ENCODE measurements at places on chromosomes 3 and 15.

DNA sequence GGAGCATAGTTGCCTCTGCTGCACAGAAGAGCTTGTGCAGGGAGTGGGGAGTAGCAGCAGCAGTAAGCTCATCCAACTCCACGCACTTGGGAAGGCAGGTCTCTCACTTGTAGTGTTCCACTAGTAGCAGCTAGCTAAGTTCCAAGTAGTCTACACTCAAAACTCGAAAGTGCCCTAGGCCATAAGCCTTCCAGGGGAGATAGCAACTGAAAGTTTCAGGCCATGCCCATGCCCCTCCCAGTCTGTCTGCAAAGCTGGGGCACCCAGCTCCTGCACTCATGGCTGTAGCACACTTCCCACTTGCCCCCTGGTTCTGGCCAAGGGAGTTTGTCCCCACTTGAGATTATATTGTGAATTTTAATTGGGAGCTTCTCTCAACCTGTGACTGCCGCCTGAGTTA lies 57.5 kb downstream of the MFSD1 start:
- H3K36me3 ChIP-seq, result no peaks in the 10 kb centered on the region
- no peaks in the 10 kb centered on the region for H3K27me3 ChIP-seq
- H3K4me3 ChIP-seq, result no peak overlapping the region
- no peak overlapping the region for H3K27ac ChIP-seq

- no peaks in the 10 kb centered on the region for H3K27me3 ChIP-seq
- H3K4me3 ChIP-seq, result no peak overlapping the region
- no peaks in the 10 kb centered on the region for H3K4me1 ChIP-seq
- no peak overlapping the region for H3K27ac ChIP-seq
- DNase-seq, result no peak
- H3K36me3 ChIP-seq, result no peaks in the 10 kb centered on the region
These were observed 637.1 kb downstream of the MAGI1 start for GRCh38 chr3:65401359-65402305.

GRCh38 chr3:10320320-10320677 lies 613 bp downstream of the SEC13 start:
- peaks cover 4% of the 10 kb centered on the region for H3K36me3 ChIP-seq
- DNase-seq, result no peak
- peak overlapping the region; percentile 37 for H3K27ac ChIP-seq
- H3K4me1 ChIP-seq, result peaks cover 11% of the 10 kb centered on the region
- H3K4me3 ChIP-seq, result peak overlapping the region; percentile 81

GRCh38 chr3:71050538-71051258 lies 532.8 kb downstream of the FOXP1 start:
- no peaks in the 10 kb centered on the region for H3K36me3 ChIP-seq
- H3K4me3 ChIP-seq, result no peak overlapping the region
- no peak for DNase-seq

DNA sequence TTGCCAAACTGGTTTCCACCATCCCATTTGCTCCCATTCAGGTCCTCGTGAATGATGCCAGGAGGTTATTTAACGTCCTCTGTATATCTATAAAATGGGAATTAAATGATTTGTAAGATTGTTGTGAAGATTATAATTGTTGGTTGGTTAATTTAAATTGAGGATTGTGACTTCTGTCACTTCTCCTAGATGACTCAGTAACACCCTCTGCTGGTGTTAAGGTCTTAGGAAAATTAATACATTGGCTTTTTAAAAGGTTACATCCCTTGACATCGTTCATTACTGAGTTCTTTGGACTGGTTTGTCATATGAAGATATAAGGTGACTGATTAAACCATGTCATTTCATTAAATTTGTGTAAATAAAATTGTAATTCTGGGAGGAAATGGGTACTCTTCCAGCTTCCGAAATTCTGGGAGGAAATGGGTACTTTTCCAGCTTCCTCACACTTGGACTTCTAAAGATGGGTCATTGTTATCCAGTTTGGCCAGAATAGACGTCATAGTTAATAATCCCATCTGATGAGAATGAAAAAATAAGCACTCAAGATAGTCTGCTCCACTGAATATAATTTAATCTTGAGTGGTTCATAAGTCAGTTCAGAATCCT lies 33.3 kb upstream of the PAQR5 start:
- no peak overlapping the region for H3K27ac ChIP-seq
- no peaks in the 10 kb centered on the region for H3K4me1 ChIP-seq
- H3K4me3 ChIP-seq, result no peak overlapping the region
- no peak for DNase-seq
- H3K36me3 ChIP-seq, result no peaks in the 10 kb centered on the region
- no peaks in the 10 kb centered on the region for H3K27me3 ChIP-seq

GRCh38 chr15:87487484-87487883 lies 769.1 kb downstream of the NTRK3 start:
- H3K4me1 ChIP-seq, result no peaks in the 10 kb centered on the region
- no peaks in the 10 kb centered on the region for H3K27me3 ChIP-seq
- no peak for DNase-seq
- H3K27ac ChIP-seq, result no peak overlapping the region
- H3K36me3 ChIP-seq, result no peaks in the 10 kb centered on the region
- H3K4me3 ChIP-seq, result no peak overlapping the region

- no peaks in the 10 kb centered on the region for H3K4me1 ChIP-seq
- no peak for DNase-seq
- H3K27ac ChIP-seq, result no peak overlapping the region
- H3K4me3 ChIP-seq, result no peak overlapping the region
- no peaks in the 10 kb centered on the region for H3K27me3 ChIP-seq
- H3K36me3 ChIP-seq, result no peaks in the 10 kb centered on the region
These were observed 82.7 kb upstream of the SOX2 start for GRCh38 chr3:181629029-181629428.

DNA sequence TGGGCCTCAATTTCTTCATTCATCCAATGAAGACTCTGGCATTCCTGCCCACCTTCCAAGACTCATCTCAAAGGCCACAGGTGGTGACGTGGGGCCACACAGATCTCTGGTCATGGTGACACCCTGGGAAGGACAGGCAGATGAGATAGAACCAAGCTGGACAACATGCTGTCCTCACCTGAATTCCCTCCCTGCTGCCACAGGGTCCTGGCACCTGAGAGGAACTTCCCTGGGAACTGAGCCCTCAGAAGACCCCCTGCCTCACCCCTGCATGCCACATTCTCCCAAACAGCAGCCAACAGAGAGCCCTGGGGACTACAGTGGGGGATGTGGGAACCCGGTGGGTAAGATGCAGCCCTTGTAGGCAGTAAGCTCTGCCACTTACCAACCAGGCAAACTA lies 10.7 kb downstream of the KLF15 start:
- no peaks in the 10 kb centered on the region for H3K27me3 ChIP-seq
- H3K36me3 ChIP-seq, result no peaks in the 10 kb centered on the region
- no peak overlapping the region for H3K4me3 ChIP-seq
- H3K4me1 ChIP-seq, result peaks cover 23% of the 10 kb centered on the region
- H3K27ac ChIP-seq, result no peak overlapping the region

- no peaks in the 10 kb centered on the region for H3K36me3 ChIP-seq
- no peaks in the 10 kb centered on the region for H3K4me1 ChIP-seq
- H3K4me3 ChIP-seq, result no peak overlapping the region
- no peaks in the 10 kb centered on the region for H3K27me3 ChIP-seq
These were observed 83.9 kb upstream of the CDAN1 start for GRCh38 chr15:42820811-42821210.

GRCh38 chr3:45872569-45872968 lies 13.8 kb upstream of the CCR9 start:
- H3K4me1 ChIP-seq, result no peaks in the 10 kb centered on the region
- H3K27ac ChIP-seq, result no peak overlapping the region
- no peaks in the 10 kb centered on the region for H3K27me3 ChIP-seq
- no peak for DNase-seq

DNA sequence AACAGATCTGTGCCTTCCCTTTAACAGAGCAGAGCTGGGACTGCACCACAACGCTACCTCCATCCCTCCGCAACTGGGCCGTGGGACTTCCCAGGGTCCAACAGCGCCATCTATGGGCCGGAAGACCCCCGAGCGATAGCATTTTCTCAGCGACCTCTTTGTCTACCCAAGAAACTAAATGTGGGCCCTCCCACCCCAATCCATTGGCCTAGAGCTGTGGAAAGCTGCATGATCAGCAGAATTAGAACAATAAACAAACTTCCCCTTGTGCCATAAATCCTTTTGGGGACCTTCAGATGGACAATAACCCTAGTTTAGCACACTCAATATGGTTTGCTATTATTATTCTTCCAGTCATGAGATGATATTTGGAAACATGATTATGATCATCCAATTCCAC lies 74.8 kb upstream of the NTRK3 start:
- no peak overlapping the region for H3K4me3 ChIP-seq
- H3K27ac ChIP-seq, result no peak overlapping the region
- H3K4me1 ChIP-seq, result no peaks in the 10 kb centered on the region
- no peaks in the 10 kb centered on the region for H3K36me3 ChIP-seq
- no peaks in the 10 kb centered on the region for H3K27me3 ChIP-seq

DNA sequence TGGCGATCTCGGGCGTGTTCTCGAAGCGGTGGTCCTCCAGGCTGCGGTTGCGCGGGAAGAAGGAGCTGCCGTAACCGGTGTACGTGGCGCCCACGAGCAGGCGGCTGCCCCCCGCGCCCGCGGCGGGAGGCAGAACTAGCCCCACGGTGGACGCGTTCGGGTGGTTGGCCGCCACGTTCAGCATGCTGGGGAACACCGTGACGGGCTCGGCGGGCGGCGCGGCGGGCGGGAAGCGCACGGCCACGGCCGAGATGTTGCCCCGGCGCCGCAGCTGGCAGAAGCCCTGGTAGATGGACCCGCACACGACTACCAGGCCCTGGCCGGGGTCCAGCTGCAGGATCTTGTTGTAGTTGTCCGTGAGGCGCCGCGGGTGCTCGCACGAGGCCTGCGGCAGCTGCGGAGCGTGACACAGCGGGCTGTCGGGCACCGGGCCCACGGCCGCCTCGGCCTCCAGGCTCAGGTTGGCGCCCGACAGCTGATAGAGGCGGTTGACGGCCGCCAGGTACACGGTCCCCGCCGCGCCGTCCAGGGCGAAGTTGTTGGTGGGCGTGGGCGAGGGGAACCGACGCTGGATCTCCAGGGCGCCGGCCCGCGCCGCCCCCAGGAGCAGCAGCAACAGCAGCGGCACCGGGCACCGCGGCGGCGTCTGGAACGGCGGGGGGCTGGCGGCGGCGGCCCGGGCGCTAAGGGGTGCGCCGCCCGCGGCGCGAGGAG lies 397 bp downstream of the PLXND1 start:
- H3K36me3 ChIP-seq, result no peaks in the 10 kb centered on the region
- no peaks in the 10 kb centered on the region for H3K27me3 ChIP-seq
- H3K4me3 ChIP-seq, result peak overlapping the region; percentile 68
- peak overlapping the region; percentile 55 for H3K27ac ChIP-seq
- no peak for DNase-seq

DNA sequence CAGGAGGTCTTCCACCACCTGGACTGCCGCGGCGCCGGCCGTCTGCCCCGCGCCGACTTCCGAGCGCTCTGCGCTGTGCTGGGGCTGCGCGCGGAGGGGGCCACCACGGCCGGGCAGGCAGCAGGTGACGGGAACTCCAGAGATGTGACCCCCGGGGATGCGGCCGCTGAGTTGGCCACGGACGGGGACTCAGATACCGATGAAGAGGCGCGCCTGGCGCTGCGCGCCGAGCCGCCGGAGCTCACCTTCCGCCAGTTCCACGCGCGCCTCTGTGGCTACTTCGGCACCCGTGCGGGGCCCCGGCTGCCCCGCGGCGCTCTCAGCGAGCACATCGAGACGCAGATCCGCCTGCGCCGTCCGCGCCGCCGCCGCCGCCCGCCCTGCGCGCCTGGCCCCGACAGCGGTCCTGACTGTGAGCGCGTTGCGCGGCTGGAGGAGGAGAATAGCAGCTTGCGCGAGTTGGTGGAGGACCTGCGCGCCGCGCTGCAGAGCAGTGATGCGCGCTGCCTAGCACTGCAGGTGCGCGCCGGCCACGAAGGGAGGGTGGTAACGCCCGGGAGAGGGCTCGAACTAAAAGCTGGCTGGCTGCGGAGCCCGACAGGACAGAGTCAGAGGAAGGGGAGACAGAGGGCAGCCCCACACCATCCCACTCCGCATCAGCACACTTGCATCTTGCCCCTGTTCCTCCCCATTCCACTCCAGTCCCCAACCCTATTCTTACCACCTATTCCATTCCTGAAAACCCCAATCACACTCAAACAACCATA lies 885 bp downstream of the EFCC1 start:
- no peaks in the 10 kb centered on the region for H3K36me3 ChIP-seq
- DNase-seq, result no peak
- peak overlapping the region; percentile 55 for H3K4me3 ChIP-seq
- H3K27me3 ChIP-seq, result no peaks in the 10 kb centered on the region
- H3K4me1 ChIP-seq, result peaks cover 16% of the 10 kb centered on the region

- no peak overlapping the region for H3K27ac ChIP-seq
- no peak for DNase-seq
- no peaks in the 10 kb centered on the region for H3K27me3 ChIP-seq
- peaks cover 14% of the 10 kb centered on the region for H3K4me1 ChIP-seq
- no peaks in the 10 kb centered on the region for H3K36me3 ChIP-seq
- H3K4me3 ChIP-seq, result no peak overlapping the region
These were observed 141.0 kb downstream of the TMCO5A start for GRCh38 chr15:38075466-38075865.

- no peak for DNase-seq
- H3K4me3 ChIP-seq, result no peak overlapping the region
- no peaks in the 10 kb centered on the region for H3K4me1 ChIP-seq
These were observed 32.2 kb downstream of the GRM2 start for GRCh38 chr3:51739110-51739509.

- no peak overlapping the region for H3K4me3 ChIP-seq
- DNase-seq, result no peak
- no peaks in the 10 kb centered on the region for H3K27me3 ChIP-seq
- no peaks in the 10 kb centered on the region for H3K4me1 ChIP-seq
- H3K36me3 ChIP-seq, result no peaks in the 10 kb centered on the region
These were observed 29.3 kb downstream of the MAP2K5 start for GRCh38 chr15:67571648-67572415.

GRCh38 chr3:42224658-42225421 lies 41.1 kb downstream of the CCK start:
- no peaks in the 10 kb centered on the region for H3K27me3 ChIP-seq
- H3K27ac ChIP-seq, result no peak overlapping the region
- H3K36me3 ChIP-seq, result no peaks in the 10 kb centered on the region
- H3K4me3 ChIP-seq, result no peak overlapping the region
- DNase-seq, result no peak

DNA sequence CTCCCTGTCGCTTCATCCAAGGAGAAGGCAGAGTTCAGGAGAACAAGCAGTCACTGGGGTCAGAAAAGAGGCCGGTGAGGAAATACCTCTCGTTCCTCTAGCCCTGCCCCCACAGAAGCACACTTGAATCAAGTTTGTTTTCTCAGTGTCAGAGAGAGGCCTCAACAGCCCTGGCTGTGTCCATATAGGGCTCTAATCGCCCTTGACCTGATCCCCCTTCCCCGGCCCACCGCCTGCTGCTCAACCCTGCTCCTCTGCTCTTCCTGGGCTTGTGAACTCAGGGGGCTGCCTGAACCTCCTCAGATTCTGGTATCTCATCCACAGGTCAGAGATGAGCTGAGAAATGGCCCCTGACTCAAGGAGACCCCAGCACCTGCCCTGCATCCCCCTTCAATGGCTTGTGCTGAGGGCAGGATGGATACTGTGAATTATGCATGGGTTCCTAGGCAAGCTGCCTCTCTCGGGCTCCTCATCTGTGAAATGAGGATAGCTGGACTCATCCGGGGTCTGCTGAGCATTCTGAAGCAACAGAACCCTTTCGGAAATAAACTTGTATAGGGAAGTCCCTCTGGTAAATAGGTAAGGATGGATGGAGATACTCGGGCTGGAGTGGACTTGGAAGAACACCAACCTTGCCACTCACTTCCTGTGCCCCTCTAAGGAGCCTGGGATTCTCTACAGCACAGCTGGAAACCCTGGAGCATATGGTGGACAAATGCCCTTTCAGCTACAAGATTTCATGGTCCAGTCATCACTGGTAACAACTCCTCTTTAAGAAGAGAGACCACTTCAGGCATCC lies 147.5 kb downstream of the STT3B start:
- H3K36me3 ChIP-seq, result no peaks in the 10 kb centered on the region
- no peak overlapping the region for H3K27ac ChIP-seq
- H3K4me3 ChIP-seq, result no peak overlapping the region
- H3K27me3 ChIP-seq, result no peaks in the 10 kb centered on the region
- DNase-seq, result no peak
- no peaks in the 10 kb centered on the region for H3K4me1 ChIP-seq
